ENCODE measurements at places on chromosomes 3 and 15.

GRCh38 chr3:115549071-115549470, 74.2 kb upstream of the GAP43 start:
- DNase-seq = peak; percentile 68

DNA sequence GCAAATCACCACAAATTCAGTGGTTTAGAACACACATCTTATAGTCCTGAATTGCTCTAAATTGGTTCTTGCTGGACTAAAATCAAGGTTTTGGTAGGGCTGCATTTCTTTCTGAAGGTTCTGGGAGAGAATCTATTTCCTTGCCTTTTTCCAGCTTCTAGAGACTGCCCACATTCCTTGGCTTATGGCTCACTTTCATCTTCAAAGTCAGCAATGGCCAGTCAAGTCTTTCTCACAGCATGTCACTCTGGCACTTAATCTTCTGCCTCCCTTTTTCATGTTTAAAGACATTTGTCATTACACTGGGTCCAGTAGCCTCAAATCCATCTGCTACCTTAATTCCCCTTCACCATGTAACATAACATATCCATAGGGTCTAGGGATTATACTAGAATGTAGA, 149.0 kb downstream of the NEK10 start:
- no peak for DNase-seq

DNA sequence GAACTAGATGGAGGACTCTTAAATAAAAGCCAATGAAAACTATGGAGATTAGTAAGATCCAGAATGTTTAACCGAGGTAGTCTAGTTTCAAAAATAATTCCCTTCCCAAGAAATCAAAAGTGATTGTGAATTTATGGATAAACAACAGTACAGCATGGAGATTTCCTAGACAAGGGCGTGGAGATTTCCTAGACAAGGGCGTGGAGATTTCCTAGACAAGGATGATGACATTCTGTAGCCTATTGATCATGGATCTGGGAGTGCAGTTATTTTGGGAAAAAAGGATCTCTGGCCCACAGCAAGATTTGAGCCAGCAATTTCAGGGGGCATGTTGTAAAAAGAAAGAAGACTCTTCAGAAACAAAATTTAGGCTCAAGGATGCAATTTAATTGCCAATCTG, 175.3 kb downstream of the RAP2B start:
- DNase-seq = no peak

DNA sequence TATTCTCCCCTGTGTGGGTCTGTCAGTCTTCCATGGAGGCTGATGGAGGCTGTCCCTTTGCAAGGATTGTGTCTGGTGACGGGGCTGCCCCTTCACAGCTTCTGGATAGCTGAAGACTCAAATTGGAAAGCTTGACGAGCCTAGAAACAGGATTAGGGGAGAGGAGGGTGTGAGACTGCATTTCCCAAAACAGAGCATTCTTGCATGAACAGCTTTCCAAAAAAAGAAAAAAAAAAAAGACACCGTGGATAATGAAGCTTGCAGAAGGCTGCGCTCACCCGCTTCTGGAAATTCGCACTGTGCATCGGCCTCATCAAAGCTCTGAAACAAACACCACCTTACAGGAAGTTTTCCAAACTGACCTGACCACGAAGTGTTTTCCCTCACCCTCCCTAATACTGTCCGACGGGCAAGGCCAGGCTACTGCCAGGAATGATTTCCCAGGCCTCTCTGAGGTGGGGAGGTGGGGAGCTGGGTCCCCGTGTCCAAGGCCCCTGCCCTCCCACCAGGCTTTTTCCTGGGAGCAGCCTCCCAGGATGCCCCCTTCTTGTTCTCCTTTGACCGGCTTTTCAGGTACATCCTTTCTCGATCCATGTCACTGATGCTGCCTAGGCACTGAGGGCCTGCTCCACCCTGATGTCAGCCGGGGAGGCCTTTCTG, 24.9 kb upstream of the MUC4 start:
- DNase-seq = no peak

GRCh38 chr15:77418966-77419835, 703 bp downstream of the PEAK1 start:
- DNase-seq = peak; percentile 78

GRCh38 chr3:189353318-189353965, 181.7 kb downstream of the TPRG1 start:
- DNase-seq = no peak

- no peak for DNase-seq
Measured at GRCh38 chr3:8097690-8098089, 403.9 kb upstream of the LMCD1 start.

DNA sequence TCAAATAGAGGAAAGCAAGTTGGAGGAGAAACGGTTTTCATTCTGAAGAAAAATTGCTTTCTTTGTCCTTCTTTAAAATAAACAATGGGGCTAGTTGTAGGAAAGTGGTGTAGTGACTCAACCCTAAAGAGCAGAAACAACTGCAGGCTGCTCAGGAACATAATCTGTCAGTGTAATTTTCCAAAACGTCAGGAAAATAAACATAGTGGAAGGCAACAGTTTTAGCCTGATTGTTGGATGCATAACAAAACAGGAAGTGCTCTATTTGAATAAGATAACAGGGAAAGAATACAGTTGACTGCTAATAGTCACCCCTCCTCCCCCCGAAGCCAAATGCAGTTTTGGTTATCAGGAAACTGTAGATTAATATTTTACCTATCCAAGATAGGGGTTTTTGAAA, 167.6 kb downstream of the ECT2 start:
- DNase-seq = peak; percentile 5

DNA sequence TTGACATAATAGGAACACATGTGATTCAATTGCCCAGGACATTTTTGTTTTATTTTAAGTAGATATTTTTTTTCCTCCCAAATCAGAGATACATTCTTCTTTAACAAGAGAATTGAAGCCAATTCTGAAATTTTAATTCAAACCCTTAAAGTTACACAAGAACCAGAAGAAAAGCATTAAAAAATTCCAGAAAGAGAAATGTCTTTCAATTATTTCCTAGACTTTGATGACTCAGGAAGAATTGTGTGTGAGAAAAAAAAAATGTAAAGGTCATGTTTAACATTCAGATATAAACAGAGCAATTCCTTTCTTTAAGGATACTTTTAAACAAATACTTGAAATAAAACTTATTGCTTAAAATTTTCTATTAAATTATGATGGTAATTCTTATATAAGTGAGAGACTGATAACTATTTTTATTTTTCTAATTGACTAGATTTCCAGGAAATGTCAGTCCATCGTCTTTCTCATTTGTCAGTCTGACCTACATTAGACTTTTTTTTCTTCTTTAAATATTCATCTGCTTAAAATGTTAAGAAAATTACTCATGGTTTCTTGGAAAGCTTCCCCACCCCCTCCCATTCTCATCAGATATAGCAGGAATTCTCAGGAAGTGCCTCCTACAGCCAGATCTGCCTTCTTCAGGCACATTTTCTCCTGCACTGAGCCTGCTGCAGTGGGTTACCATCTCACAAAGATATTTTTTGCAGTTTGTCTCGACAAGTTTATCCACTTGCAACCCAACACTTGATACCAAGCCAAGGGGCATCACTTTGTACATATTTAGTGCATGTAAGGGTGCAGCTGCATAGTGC, 261.8 kb upstream of the CBLB start:
- DNase-seq = peak; percentile 95

GRCh38 chr15:48437178-48437577, 105.9 kb downstream of the DUT start:
- peak; percentile 81 for DNase-seq

- DNase-seq = no peak
Measured at GRCh38 chr3:132354916-132355702, 37.9 kb downstream of the ACP3 start.

- no peak for DNase-seq
Measured at GRCh38 chr3:40088527-40089170, 220.9 kb upstream of the EIF1B start.

- peak; percentile 39 for DNase-seq
Measured at GRCh38 chr3:111081008-111081545, 9.5 kb downstream of the NECTIN3 start.

- no peak for DNase-seq
Measured at GRCh38 chr3:114033721-114034120, 22.6 kb downstream of the CCDC191 start.

DNA sequence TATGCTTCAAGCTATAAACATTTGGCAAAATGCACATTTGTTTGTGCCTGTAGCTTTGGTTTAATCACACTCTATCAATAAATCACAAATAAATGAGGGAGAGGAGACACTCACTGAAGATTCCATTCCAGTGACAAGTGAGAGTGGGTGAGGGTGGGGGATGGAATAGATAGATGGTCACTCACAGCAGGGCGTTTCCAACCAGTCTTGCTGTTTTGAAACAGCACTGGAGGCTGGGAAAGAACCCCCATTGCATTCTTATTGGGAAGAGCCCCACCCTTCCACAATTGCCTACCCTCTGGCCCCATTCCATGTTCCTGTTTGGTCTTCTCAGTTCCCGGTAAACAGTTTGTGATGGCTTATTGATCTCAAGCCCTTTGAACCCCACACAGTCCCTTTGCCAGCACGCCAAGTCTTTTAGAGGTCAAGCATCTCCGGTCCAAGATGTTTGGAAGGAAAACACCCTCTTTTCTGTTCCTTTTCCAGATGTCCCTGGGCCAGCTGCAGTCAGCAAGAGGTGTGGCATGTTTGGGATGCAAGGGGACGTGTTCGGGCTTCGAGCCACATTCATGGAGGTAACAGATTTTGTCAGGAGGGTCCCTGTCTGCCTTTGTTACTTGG, 30.7 kb downstream of the LMCD1 start:
- peak; percentile 77 for DNase-seq

DNA sequence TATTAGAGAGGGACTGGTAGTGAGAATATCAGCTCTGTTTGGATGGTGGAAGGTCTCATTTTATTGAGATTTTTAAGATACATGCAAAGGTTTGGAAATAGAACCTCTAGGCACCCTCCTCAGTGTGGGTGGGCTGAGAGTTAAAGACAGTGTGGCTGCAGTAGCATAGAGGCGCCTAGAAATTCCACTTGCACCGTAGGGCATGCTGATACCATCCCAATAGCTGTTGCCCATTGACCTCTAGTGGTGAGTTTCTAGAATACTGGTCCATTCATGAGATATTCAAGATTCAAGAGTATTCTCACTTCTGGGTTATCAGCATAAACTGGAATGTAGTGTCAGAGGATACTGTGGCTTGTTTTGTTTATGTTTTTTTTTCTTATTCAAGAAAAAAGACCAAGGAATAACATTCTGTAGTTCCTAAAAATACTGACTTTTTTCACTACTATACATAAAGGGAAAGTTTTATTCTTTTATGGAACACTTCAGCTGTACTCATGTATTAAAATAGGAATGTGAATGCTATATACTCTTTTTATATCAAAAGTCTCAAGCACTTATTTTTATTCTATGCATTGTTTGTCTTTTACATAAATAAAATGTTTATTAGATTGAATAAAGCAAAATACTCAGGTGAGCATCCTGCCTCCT, 87.2 kb downstream of the TGFBR2 start:
- peak; percentile 78 for DNase-seq

DNA sequence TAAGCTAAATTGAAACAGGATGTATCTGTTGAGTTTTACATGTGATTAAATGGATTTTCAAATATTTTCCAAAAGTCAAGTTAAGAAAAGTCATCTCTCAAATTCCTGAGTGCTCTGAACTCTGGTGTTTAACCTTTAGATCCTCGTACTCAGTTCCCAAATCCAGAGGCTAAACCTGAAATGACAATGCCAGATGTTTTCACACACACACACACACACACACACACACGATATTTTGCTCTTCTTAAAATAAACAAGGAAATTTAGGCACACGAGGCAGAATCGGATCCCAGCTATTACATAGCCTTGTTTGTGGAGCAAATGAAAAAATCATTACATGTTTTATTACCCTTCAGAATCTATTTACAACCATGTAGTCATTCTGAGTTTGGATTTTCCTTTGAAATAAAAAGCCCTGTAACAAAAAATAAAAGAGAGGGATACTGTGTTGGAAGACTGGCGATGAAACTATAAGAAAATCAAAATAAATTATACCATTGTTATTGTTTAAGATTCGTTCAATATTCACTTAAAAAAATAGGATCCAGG, 20.6 kb upstream of the UBE2E1 start:
- no peak for DNase-seq

- no peak for DNase-seq
Measured at GRCh38 chr3:123084192-123084591, 17.4 kb downstream of the PDIA5 start.

DNA sequence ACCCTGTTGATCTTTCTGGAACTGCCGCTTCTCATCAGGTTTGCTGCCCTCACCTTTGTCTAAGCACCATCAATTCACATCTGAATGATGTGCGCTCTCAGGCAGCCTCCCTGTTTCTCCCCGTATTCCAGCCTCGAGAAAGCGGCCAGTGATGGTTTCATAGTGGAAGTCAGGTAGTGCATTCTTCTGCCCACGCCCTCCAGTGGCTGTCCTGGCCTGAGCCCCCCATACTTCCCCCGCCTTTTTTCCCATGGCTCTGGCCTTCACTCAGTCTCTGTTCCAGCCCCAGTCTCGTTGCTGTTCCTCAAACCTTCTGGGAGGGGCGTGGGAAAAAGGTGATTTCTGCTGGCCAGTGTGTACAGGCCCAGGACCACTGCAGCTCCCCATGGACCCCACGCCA, 101.3 kb downstream of the ASB7 start:
- DNase-seq = no peak

All from fibroblast of upper back skin (primary cell).